ENCODE measurements at places on chromosomes 16 and 17.

DNA sequence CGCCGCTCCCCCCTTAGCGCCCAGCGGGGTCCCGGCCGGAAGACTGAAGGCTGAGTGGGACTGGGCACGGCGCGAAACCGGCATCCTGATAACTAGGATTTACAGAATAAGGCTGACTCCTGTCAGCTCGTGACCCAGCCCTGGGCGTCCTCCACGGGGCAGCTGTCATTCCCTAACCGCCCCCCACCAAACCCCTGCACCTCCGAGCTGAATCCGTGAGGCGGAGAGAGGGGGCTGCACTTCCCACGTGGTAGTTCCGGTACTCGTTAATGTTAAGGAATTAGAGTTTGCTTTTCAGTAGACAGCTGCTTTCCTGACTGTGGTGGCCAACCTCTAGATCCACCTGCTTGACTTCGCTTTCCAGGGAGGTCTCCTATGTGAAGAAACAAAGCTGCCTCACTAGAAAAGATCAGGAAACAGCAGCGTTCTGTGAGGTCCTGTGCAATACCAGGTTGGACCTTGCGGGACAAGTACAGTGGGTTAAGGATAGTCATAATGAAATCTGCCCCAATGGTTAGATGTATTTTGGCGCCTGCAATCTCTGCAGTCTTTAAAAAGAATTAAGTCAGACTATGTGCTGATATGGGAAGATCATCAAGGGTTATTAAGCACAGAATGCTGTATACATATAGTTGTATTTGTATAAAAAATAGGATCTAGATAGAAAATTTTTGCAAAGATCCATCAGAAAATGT, 1.1 kb upstream of the WBP2 start:
- DNase-seq: peak; percentile 67

- DNase-seq: no peak
Measured at GRCh38 chr17:61669522-61669921, 78.5 kb upstream of the NACA2 start.

GRCh38 chr16:51801635-51802034, 650.6 kb upstream of the SALL1 start:
- DNase-seq: no peak

- DNase-seq: peak; percentile 3
Measured at GRCh38 chr16:23026784-23027362, 122.4 kb downstream of the USP31 start.

- DNase-seq: peak; percentile 40
Measured at GRCh38 chr17:16304830-16305229, 48.4 kb downstream of the CENPV start.

DNA sequence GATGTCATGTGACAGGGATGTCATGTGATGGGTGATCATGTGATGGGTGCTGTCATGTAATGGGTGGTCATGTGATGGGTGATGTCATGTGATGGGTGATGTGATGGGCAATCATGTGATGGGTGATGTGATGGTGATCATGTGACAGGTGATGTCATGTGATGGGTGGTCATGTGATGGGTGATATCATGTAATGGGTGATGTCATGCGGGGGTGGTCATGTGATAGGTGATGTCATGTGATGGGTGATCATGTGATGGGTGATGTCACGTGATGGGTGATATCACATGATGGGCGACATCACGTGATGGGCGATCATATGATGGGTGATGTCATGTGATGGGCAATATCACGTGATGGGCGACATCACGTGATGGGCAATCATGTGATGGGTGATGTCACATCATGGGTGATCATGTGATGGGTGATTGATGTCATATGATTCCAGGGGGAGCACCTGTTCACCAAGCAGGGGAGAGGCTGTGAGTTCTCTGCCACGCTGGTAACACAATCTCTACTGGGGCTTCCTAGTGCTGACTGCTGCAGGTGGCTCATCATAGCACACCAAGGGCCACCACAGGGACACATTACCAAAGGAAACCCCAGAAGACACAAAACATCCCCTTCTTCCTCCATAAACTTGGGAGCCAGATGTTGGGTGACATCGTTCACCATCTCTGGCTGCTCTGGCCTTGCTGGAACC, 16.5 kb downstream of the CD300LB start:
- no peak for DNase-seq

DNA sequence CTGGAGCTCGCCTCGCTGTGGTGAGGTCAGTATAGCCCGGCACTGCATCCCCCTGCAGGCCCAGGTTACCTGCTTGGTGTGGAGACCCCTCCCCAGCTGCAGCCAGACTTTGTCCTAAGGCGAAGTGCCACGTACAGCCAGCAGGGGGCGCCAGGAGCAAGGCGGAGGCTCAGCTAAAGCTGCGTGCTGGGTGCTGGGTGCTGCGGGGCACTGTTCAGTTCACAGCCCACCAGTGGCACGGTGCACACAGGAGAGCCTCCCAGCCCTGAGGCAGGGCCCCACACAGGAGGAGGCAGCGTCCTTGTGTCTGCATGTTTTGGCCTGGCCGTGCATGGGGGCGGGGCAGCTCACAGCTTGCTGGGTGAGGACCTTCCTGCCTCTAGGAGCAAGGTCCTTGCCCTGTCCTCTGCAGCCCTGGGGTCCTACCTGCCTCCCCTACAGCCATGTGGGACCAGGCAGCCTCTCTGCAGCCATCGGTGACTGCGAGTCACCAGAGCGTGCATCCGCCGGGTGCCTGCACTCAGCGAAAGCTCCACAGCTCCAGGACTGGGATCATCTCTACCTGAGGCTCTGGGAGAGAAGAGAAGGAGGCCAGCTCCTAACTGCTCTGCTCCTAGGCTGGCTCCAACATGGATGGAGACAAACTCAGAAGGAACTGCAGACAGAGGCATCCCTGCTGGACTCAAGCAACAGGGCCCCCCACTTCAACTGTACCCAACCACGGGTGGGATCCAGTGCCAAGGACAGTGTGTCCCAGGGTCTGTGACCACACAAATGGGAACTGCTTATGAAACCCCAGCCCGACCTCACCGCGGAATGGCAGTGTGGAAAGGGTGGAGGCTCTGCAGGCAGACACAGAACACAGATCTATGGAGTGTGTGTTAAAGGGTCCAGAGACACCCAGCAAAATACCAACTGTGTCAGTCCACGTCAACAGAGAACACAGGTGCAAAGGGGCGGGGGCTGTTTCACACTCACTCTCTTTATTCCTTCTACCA, 19.0 kb downstream of the SLC7A5 start:
- DNase-seq: peak; percentile 73

- DNase-seq: peak; percentile 71
Measured at GRCh38 chr17:77456951-77457548, 316.3 kb downstream of the SEC14L1 start.

DNA sequence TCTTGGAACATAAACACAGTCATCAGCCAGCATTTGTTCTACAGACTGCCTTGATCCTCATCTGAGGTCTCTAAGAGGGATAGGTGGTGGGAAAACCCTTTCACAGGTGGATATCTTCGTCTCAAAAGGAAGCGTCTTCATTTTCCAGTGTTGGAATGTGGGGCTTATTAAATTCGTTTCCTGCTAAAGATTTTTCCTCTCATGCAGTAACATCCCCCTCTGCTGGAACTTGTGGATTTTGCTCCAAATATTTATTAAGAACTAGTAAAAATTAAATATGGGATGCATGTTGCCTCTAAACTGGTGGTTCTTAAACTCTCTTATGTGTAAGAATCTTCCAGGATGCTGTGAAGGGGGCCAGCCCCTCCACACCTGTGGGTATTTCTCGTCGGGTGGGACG, 20.1 kb upstream of the MLYCD start:
- DNase-seq: no peak

GRCh38 chr17:43449470-43450248, 34.1 kb upstream of the DHX8 start:
- DNase-seq: no peak

DNA sequence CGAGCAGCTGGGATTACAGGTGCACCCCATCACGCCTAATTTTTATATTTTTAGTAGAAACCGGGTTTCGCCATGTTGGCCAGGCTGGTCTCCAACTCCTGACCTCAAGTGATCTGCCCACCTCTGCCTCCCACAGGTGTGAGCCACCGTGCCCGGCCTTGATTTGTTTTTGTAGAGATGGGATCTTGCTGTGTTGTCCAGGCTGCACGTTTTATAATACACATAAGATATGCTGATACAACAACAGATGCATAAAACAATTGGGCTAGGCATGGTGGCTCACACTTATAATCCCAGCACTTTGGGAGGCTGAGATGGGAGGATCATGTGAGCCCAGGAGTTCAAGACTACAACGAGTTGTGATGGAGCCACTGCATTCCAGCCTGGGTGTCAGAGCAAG, 6.0 kb downstream of the USP36 start:
- DNase-seq: no peak

DNA sequence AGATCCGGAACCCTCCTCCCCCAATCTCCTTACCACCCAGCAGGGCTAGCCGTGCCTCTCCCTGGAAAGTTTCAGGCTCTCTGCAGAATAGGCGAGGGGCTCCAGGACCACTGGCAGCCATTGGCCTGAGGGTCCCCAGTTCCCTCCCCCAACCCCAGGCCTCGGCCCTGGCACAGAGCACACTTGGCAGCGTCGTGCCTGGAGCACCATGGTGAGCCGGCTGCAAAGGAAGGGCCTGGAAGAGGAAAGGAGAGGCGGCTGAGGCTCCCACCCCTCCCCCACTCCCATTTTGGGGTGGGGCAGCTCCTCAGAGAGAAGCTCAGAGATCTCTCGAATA, 369 bp upstream of the BTBD17 start:
- DNase-seq: no peak

DNA sequence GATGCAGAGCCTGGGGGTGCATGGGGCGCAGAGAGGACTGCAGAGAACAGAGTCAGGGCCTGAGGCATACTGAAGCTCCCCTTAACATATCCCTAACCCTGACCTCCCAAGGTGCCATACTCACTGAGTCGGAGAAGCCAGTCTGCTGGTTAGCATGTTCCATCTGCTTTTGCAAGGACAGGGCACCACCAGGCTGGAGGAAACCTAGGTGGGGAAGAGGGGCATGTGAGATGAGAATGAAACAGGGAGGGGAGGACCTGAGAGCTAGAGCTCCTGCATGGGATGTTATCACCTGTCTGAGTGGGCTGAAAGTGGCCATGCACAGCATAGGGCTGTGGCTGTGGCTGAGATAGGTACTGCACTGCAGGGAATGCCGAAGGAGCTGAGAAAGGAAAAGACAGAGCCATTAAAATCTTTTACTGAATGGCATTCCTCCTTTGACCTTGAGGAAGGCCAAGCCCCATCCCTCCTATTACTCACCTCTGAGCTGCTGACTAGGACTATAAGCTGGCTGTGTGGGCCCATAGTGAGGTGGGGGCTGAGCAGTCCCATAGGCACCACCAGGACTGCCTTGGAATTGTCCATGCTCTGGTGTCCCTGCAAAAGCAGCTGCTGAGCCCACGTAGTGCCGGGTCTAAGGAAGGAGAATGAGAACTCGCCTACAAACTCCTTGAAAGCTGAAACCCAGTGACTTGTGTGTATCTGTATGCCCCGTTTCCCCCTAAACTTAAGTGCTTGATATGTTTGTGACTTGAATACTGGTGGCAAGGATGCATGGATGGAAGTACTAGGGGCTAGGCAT, 1.9 kb downstream of the GPS2 start:
- peak; percentile 57 for DNase-seq

DNA sequence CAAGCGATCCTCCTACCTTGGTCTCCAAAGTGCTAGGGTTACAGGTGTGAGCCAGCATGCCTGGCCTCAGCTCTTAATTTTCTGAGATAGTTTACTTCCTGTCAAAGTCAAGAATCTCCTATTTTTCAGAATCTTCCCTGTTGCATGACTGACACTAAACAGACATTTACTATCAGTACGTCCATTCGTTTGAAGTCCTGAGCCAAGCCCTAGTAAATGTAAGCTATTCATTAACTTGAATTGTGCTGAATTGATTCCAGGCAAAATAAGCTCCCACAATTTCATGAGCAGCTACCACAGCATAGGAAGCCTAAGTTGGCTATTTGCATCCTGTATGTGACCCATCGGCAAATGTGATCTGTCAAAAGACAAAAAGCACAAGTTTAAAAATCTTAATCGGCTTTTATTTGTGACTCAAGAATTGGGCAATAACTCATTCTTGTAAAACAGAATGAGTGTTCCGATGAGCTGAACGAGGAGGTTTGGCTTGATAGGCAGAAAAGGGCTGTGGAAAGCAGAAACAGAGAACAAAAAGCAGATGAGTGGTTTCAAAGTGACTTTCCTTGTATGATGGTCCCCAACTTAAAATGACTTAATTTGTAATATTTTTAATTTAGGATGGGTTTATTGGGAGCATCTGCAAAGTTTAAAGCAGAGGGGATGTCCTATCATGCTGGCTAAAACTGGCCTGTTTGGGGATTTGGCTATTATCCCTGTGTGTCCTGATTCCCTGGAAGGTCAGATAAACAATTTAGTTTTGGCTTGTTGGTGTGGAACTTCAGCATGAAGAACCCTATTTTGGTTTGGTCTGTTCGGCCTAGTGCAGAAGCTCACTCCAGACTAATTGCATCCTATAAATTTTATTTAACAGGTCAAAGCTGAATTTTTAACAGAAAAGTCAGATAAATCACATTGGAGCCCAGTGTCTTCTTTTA, 14.2 kb downstream of the RNF112 start:
- DNase-seq: no peak

GRCh38 chr17:28518132-28518531, 12.0 kb downstream of the FOXN1 start:
- DNase-seq: no peak

GRCh38 chr16:62406387-62406786, 370.1 kb upstream of the CDH8 start:
- DNase-seq: no peak

DNA sequence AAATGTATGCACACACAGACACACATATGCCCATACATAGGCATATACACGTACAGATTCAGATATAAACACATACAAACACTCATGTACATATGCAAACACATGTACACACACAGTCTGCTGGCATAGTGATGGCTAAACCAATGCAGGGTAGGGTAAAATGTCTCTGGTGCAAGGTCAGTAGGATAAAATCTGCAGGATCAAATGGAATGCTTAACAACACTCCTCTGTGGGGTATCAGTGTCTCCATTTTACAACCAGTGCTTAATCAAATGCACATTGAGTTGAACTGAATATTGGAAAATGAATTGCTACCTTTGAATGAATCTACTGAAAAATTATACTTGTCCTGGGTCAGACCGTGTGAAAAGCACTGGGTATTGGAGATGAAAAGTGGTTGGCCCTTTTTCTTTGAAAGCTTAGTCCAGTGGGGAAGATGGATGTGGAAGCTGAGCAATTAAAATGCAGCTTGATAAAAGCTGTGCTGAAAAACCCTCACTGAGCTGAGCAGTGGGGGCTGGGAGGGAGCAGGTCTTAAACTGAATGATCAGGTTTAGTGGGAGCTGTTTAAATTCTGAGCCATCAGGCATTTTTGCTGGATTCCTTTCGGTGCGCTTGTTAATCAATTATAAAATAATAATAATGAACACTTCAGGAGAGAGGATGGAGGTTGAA, 314.7 kb downstream of the HAPSTR1 start:
- DNase-seq: no peak

GRCh38 chr16:50848755-50849514, 107.0 kb downstream of the CYLD start:
- DNase-seq: no peak

DNA sequence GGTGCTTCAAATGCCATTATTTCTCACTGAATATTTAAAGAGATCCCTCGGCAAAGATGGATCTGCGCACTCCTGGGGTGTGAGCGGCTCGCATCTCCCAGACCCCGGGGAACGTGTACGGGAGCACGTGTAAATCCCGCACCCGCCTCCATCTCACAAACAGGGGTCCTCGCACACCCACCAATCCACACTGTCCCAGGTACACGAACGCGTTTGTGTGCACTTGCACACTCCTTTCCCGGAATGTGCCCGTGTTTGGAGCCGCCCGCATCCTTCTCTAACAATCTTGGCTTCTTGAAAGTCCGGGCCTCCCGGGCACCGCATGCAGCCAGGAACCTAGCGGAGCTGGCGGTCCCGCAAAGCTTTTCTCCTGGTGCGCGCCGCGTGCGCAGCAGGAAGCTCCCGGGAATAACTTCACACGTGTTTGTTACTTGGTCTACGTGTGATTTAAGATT, 2.5 kb upstream of the SALL1 start:
- DNase-seq: no peak
